ENCODE measurements at places on chromosomes 7 and 10.

- DNase-seq: no peak
Observed at GRCh38 chr10:14481752-14482151, 151.0 kb upstream of the FRMD4A start.

DNA sequence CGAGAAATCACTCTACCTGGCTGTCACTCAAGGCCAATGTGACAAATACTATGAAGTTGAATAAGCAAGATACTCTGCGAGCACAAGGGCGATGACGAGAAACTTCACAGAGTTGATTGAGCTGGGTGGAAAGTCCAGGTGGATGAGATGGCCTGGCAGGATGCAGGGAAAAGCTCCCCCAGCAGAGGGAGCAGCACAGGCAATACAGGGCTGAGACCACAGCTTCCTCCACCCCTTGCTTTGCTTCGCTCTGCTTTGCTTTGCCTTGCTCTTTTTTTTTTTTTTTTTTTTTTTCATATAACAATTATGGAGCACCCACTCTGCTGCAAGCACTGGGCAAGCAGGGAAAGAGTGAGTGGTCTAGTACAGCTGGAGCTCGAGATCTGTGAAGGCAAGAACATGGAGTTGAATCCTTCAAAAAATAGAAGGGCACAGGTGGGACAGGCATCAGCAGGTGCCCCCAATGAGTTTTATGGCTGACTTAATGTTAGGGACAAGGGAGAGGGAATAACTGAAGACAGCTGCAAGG lies 88.3 kb downstream of the CABCOCO1 start:
- DNase-seq: no peak

- no peak for DNase-seq
Observed at GRCh38 chr7:951881-952547, 2.5 kb downstream of the ADAP1 start.

DNA sequence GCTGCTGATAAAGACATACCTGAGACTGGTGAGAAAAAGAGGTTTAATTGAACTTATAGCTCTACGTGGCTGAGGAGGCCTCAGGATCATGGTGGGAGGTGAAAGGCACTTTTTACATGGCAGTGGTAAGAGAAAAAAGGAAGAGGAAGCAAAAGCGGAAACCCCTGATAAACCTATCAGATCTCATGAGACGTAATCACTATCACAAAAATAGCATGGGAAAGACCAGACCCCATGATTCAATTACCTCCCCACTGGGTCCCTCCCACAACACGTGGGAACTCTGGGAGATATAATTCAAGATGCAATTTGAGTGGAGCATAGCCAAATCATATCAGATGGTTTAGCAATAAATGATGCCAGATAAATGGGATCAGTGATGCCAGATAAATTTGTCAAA lies 892.0 kb upstream of the CELF2 start:
- no peak for DNase-seq

DNA sequence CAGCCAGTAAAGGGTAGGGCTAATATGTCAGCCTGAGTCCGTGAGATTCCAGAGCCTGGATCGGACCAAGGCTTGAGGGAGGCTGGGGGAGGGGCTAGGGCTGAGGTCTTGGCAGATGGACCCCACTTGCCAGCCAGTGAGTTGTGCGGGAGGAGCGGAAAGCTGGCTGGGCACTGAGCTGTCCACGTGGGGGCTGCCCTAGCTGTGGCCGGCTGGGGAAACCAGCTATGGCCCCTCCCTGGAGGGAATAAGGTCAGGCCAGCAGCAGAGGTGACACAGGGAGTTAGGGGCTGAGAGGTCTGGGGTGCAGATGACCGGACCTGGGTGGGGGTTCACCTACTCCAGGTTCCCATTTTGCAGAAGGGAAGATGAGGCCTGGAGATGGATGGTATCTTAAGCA lies 77.3 kb downstream of the UNCX start:
- DNase-seq: no peak
